ENCODE measurements at places on chromosomes 6 and 20.

DNA sequence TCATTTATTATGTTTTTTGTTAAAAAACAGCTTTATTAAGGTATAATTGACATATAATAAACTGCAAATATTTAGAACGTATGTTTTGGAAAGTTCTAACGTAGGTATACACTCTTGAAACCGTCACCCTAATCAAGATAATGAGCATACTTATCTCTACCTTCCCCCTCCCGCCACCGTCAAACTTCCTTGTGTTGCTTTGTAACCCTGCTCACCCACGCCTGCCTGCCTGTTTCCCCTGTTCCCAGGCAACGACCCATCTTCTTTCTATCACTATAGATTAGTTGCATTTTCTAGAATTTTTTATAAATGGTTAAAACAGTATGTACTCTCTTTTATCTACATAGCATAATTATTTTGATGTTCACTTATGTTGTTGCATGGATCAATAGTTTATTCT, 33.5 kb upstream of the GCLC start:
- DNase-seq, result no peak

DNA sequence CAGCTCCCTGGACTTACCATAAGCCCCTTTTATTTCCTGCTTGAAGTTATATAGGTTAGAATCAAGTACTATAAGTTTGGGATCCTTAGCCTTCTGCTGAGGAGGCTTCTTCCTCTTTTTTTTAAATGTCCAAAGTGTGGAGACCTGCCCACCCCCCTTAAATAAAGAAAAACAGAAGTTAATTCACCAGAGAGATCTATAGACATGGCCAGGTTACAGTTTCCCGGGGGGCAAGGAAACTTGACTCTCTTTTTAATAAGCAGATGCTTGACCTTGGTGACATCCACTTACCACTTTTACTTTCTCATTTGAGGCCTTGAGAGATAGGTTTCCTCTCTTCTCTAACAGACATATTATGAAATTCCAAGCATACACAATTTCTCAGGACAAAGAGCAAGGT, 88.3 kb downstream of the BMP2 start:
- DNase-seq, result no peak

DNA sequence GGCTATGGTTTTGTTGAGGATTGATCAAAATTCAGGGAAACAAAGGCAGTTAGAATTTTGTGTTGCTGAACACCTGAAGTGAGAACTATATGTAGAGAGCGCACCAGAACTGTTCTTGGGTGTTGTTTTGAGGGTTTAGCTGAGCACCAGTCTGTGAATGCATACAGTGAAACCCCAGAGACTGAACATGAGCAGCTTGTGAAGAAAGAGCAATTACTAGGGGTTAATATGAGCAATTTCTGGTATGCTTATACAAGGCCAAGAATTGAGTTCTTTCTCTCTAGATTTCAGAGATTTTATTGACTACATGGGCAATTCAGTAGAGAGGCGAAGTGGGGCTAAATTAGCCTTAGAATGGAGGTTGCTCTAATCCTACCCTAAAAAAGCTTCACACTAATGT, 93.9 kb downstream of the CD2AP start:
- DNase-seq, result no peak

- no peak for DNase-seq
Measured at GRCh38 chr6:116003668-116004067, 57.0 kb downstream of the FRK start.

DNA sequence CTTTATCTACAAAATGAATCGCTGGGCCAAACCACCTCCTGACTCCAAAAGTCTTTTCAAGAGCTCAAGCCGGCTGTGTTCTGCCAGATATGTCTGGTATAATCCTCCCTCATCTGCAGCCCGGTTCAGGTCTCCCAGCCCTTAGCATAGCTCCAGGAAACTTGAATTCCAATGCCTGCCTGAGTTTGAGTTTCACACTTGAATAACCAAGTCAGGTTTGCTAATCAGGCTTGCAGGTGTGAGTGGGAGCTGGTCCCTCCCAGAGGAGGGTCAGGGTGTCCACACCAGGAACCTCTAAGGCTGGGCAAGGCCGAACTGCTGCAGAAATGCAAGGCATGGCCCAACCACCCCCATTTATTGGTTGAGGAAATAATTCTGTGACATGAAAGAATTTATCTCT, 96.6 kb downstream of the TMEM242 start:
- DNase-seq, result no peak

- no peak for DNase-seq
Measured at GRCh38 chr6:169962604-169963469, 211.4 kb downstream of the ERMARD start.

DNA sequence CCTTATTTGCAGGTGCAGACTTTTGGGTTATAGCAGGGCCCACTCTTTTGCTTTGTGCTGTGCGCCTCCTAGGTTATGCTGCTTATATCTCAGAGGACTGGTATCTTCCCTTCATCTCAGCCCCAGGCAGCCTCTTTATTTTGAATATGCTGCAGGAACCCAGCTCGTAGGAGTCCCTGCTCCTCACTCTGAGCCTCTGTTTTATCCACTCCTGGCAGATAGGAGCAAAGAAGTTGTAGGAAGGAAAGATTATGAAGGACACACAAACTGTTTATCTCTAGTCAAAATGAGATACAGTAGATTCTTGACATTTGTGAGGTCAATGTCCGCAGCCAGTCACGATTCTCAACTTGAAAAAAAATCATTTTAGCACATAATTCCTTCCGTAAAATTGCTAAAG, 15.6 kb downstream of the L3MBTL3 start:
- DNase-seq, result no peak

- no peak for DNase-seq
Measured at GRCh38 chr6:122995921-122996793, at the start of gene CLVS2. Gene CLVS2 (plus strand): TSS chr6:122996235. CDS start chr6:122997778, 1,543 bp downstream.

- peak; percentile 39 for DNase-seq
Measured at GRCh38 chr6:119022796-119023195, 55.7 kb downstream of the FAM184A start.

- DNase-seq, result no peak
Measured at GRCh38 chr6:5878792-5879191, 127.9 kb downstream of the NRN1 start.

DNA sequence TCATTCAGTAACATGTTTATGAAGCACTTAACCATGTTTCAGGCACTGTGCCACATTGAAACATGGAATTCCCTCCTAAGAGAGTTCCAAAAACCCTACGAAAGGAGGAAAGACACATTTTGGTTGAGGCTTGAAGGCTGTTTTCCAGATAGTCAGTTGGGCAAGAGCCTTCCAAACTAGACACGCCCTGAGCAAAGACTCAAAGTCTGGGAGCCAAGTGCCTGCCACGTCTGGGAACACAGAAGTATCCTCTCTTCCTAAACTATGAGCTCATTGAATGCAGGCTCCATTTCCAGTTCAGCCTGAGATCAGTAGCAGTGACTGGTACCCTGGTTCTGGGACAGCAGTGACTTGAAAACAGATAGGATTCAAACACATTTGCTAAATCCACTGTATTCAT, 74.5 kb upstream of the FAM8A1 start:
- no peak for DNase-seq

GRCh38 chr6:138229072-138229471, 10.8 kb upstream of the PBOV1 start:
- DNase-seq, result no peak

GRCh38 chr6:156395276-156395675, 381.9 kb upstream of the ARID1B start:
- no peak for DNase-seq

- DNase-seq, result peak; percentile 53
Measured at GRCh38 chr20:10521068-10521831, 86.1 kb downstream of the SLX4IP start.

- no peak for DNase-seq
Measured at GRCh38 chr20:56323656-56324055, 35.1 kb upstream of the FAM210B start.

DNA sequence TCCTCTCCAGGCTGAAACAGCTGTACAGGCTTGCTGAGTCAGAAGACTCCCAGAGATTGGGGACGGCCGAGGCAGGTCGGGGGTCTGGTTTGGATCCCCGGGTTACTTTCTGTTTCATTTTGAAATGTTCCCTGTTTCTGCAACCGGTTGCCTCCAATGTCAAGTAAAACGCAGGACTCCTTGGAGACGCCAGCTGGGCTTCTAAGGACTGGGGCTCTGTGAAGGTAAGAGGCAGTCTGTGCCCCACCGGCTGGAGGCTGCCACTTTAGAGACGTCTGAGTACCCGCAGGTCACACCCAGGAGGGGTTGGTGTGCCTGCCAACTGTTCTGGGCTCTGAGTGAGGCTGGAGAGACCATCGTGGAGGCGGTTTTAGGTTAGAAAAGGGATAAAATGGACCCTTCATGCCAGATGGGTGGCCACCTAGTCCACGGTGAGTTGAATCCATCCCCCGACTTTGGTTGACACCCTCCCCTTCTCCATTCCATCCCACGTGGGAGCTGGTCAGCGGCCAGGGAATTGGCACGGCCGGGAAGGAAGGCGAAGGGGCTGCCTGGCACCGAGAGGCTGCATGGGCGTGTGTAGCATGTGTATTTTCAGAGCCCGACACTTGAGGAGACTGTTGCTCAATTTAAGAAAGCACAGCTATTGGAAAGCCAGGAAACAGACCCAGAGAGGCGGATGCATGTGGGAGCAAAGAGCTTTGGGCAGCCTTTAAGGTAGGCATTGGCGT, 240.9 kb downstream of the PHACTR1 start:
- DNase-seq, result peak; percentile 93

DNA sequence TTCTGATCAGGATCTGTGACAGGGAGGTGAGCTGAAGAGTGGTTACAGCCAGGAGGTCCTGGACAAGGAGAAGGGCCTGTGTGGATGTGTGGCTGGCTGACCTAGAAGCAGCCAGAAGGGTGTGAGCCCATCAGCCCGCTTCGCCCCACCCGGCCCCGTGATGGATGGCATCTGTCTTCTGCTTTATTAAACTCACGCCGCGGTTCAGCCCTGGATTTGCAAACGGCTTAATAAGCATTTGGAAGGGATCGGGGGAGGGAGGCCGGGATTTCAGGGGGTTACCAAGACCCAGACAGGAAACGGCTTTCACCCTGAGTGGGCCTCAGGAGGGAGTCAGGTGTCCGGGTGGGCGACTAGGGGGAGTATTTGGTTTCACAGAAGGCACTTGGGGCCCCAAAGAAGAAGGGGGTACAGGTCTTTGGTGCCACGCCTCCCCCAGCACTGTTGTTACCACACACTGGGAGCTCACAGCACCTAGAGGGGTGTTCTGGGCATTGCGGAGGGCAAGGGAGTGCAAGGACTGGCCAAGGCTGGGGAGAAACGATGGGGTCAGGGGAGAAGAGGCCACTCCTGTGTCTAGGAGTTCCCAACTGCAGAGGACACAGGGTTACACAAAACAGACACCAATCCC, 53.8 kb upstream of the FOXP4 start:
- DNase-seq, result no peak

DNA sequence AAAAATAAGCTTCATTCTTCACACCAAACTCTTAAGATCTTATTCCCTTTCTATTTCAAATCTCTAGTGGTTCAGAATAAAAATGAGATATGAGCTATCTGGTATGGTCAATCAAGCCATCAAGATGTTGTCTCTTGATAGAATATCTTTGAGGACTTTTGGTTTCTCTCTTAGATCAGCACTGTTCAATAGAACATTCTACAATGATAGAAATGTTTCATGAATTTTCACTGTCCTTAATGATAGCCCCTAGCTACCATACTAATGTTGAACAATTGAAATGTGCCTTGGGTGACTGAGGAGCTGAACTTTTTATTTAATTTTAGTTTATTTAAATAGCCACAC, 24.1 kb upstream of the HINT3 start:
- no peak for DNase-seq

GRCh38 chr6:26205625-26206574, 118.7 kb downstream of the HFE start:
- peak; percentile 87 for DNase-seq

DNA sequence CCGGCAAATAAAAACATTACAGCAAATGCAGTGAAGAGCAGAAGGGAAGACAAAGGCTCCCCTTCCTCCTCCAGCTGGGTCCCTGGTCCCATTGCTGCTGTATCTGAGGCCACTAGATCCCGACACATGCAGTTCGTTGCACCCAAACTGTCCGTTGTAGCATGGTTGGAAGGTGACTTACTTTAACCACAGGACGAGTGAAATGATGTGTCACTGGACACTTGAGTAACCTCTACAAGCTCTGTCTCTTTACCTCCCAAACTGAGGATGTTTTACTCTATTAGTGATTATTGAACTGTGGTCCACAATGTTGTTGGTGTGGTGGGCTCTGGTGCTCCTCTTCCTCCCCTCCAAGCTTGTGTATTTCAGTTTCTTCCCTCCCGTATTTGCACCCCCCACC, 46.2 kb upstream of the ARMH2 start:
- no peak for DNase-seq

GRCh38 chr6:42569102-42570028, 5.5 kb downstream of the UBR2 start:
- DNase-seq, result no peak

DNA sequence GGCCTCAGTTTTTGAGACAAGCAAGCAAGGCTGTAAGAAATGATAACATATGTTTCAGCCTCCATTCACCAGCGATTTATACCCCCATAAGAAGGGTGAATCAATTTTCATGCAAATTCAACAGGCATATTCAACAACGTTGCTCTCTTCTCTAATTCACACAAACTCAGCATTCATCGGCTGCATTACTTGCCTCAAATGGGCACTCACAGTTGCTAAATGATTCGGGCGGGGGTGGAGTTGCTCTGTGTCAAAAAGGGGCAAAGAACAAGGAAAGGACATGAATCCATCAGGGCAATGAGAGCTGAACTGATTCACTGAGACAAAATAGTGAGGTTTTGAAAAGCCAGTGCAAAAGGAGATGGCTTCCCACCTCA, 9.0 kb downstream of the MOXD1 start:
- DNase-seq, result no peak

- DNase-seq, result no peak
Measured at GRCh38 chr6:17615794-17616193, 15.7 kb downstream of the FAM8A1 start.

DNA sequence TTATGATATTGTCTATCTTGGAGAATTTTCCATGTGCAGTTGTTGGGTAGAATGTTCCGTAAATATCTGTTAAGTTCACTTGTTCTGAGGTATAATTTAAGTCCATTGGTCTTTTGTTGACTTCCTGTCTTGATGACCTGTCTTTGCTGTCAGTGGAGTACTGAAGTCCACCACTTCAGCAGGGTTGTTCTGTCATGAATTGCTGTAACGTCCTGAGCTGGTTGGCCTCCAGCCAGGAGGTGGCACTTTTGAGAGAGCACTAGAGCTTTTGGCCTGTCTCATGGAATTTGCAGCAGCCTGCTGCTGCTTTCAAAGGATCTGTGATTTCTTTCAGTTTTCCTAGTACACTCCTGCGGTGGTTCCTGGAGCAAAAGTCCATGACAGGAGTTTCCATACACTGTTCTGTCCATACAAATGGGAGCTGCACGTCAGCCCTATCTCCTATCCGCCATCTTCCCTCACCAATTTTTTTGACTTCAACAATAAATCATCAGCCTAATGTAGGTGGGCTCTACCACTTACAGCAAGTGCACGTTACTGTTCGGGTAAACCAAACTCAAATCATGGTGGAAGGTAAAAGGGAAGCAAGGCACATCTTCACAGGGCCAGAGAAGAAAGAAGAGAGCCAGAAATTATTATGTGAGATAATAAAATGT, 46.9 kb upstream of the TRERF1 start:
- no peak for DNase-seq

- DNase-seq, result no peak
Measured at GRCh38 chr6:118652051-118652615, 742 bp upstream of the CEP85L start.

All from pons (tissue), 1 donor.